ENCODE measurements at places on chromosomes 7 and 10. TPM values are rescaled to one million over a fixed set of nuclear protein-coding genes. Genes with fewer than 3 reads are reported as not detected.

- DNase-seq = no peak
These were observed 17.0 kb downstream of the UPF2 start for GRCh38 chr10:12025591-12025990.

CPA2 gene
- 0.97 TPM for polyA plus RNA-seq

- no peak for DNase-seq
These were observed 49.9 kb upstream of the CUX1 start for GRCh38 chr7:101767544-101767943.

MBL2 gene
- not detected for polyA plus RNA-seq

DNA sequence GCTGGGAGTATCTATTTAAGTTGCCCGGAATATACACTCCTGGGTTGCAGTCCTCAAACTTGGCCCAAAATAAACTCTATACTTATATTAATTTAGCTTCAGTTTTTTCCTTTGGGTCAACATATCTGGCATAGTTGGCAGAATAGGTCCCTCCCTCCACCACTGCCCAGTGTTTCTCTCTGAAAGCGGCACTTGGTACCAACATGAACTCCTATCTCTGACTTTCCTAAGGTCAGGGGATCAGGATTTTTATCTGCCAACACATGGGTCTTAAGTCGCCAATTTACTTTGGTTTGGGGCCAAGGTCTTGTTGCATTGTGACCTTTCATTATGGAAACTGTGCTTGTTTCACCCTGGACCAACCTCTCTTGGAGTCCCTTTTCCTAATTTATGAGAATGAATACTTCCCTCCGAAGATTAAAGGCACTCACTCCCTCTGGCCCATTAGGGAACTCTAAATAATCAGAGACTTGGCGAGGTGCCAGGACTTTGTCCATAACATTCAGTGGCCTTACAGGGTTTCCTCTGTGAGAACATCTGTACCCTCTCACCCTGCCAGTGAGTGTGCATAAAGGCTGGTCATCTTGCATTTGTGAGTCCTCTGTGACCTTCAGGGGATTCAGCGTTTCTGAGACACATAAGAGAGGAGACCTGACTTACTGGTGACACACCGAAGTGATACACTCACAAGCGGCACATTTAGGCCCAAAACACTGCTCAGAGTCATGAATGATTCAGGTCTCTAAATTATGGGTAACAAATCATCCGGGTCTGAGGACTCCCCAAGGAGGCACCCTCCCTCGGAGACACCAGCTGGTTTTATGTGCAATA lies 19.7 kb upstream of the FKBP9 start:
- DNase-seq = peak; percentile 27

SPDYE18 gene
- not detected for polyA plus RNA-seq

GRCh38 chr7:77933394-77933793 lies 134.8 kb downstream of the PHTF2 start:
- no peak for DNase-seq

SUFU gene
- 14.5 TPM for polyA plus RNA-seq

HECW1 gene
- 1.7 TPM for polyA plus RNA-seq

ANKRD1 gene
- polyA plus RNA-seq = not detected

SDHAF3 gene
- 17.8 TPM for polyA plus RNA-seq

DNA sequence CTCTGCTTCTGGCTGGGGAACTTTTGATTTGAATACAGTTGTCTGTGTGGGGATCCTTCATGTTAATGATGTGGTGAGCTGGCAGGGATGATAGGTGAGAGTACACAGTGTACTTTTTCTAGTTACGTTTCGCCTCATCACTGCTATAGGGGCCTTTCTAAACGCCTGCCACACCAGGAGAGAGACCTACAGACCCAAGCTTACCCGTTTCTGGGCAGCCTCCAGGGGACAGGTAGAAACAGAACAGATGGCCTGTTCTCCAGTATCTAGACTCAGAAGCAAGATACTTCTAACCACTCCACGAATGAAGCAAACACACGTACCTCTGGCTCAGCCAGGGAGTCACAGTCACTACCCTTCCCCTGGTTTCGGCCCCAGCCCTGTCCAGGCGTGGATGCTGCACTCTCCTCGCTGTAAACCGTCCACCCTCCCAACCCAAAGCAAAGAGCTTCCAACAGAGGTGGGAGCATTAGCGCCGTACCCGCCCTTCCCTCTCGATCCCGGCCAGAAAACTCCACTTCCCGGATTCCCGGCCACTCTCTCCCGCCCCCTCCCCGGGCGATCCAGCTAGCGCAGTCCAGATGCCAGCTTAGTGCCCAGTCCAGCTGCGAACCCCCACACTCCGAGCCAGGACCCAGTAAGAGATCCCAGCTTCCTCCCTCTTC lies 1.2 kb downstream of the CCDC6 start:
- DNase-seq = peak; percentile 30

CCL24 gene
- 1.4 TPM for polyA plus RNA-seq

GRCh38 chr7:90538405-90538804 lies 57.7 kb upstream of the CDK14 start:
- DNase-seq = no peak

DNA sequence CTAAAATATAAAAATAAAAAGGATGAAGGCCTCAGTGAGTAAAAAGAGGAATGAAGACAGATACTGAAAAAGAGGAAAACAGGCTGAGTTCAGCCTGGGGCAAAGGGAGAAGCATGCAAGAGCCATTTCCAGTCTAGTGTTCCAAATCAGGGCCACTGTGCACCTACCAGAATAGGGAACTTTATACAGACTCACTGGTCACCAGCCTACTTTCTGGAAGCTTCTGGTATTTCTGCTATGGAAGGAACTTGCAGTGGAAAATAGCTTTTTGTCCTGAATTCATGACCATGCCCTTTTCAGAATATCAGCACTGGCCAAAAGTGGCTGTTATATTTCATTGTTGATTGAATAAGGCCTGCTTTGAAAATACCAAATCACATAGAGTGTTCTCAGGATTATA lies 28.8 kb downstream of the ABRAXAS2 start:
- no peak for DNase-seq

FBXO24 gene
- 0.53 TPM for polyA plus RNA-seq

GRCh38 chr10:117983961-117984360 lies 62.8 kb downstream of the RAB11FIP2 start:
- DNase-seq = no peak

PODXL gene
- polyA plus RNA-seq = 39.8 TPM

DNA sequence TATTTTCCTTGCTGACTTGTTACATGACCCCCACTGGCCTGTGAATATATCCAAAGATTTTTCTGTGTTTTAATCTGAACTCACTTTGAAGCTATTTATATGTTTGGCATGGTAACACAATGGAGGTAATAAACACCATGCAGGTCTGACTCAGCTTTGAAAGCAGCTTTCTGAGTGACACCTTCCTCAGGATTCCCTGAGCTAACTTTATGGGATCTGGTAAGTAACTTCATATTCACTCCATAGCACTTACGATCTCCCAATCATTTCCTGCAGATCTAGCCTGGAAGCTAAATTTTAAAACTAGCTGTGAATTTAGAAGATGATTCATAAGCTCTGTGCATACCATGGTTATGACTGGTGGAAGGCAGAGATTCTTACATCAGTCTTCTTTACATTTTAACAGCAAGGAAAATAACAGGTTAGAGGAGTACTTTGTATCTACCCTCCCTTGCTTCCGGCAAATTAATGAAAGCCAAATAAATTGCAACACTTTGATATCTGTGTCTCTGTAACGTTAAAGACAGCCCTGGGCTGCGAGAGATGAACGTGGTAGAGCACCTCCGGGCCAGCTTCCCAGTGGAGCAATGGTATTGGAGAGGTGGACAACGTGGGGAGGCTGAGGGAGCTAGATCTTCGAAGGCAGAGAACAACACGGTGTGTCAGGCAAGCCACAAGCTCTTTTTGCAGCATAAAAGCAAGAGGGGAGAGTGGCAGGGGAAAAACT lies 170.2 kb upstream of the KLF14 start:
- no peak for DNase-seq

- no peak for DNase-seq
These were observed 40.6 kb downstream of the PYROXD2 start for GRCh38 chr10:98374217-98374985.

- DNase-seq = no peak
These were observed 152.1 kb upstream of the KMT2E start for GRCh38 chr7:104861729-104862390.

- DNase-seq = no peak
These were observed 113.5 kb downstream of the LARP4B start for GRCh38 chr10:818010-818409.

DNA sequence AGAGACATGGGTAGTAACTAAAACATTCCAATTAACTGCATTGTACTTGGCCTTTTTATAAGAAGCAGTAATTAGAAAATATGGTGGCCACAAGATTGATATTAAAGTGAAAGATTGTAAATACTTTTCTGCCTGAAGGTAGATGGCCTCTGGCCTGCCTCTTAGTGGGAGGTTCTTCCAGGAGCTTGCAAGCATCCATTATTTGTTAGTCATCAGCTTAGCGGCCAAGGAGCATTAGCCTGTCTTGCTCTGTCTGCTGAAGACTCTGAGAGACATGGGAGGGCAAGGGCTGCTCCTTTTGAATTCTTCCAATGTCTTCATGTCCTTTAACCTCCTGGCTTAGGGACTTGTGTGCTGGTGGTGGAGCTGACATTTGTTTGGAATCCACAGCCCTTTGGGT lies 80.4 kb downstream of the TCF7L2 start:
- no peak for DNase-seq

DRGX gene
- polyA plus RNA-seq = 0.12 TPM

ANLN gene
- 29.6 TPM for polyA plus RNA-seq

- DNase-seq = no peak
These were observed 248.0 kb upstream of the TCERG1L start for GRCh38 chr10:131559450-131559911.

- no peak for DNase-seq
These were observed 127.0 kb downstream of the SRPK2 start for GRCh38 chr7:105261689-105262088.

- peak; percentile 70 for DNase-seq
These were observed 538.8 kb downstream of the SORCS1 start for GRCh38 chr10:106625751-106626150.

- DNase-seq = peak; percentile 33
These were observed at the start of gene ZNF804B for GRCh38 chr7:88759230-88760135. TSS of gene ZNF804B (plus strand) at chr7:88759700. CDS start at chr7:88759977, 277 bp downstream.

GRCh38 chr7:134847851-134848588 lies 68.6 kb downstream of the CALD1 start:
- no peak for DNase-seq

GRCh38 chr7:37045681-37046179 lies 321.4 kb upstream of the AOAH start:
- DNase-seq = no peak

- no peak for DNase-seq
These were observed 62.4 kb upstream of the WNT16 start for GRCh38 chr7:121266307-121266894.

SPDYE11 gene
- not detected for polyA plus RNA-seq

GRCh38 chr10:100508266-100508665 lies 11.4 kb downstream of the SEC31B start:
- DNase-seq = no peak

SFRP4 gene
- polyA plus RNA-seq = 0.81 TPM

DNA sequence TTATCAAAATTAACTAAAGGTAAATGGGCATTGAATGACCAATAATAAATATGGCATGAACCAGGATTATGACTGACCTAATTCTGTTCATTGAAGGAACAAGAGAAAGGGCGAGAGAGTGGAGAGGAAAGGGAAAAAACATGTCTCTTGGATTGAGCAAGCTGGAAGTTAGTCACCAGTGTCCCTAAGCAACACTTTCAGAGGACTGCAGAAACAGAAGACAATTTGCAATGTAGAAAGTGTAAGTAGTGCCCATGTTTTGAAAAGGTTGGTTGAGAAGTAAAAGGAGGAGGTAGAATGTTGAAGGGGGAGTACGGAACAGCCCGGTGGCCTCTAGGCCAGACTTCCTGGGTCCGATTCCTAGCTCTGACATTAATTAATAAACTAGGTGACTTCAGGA lies 94.6 kb downstream of the FAS start:
- no peak for DNase-seq

GRCh38 chr10:64379898-64380297 lies 858.7 kb downstream of the REEP3 start:
- DNase-seq = no peak

DNA sequence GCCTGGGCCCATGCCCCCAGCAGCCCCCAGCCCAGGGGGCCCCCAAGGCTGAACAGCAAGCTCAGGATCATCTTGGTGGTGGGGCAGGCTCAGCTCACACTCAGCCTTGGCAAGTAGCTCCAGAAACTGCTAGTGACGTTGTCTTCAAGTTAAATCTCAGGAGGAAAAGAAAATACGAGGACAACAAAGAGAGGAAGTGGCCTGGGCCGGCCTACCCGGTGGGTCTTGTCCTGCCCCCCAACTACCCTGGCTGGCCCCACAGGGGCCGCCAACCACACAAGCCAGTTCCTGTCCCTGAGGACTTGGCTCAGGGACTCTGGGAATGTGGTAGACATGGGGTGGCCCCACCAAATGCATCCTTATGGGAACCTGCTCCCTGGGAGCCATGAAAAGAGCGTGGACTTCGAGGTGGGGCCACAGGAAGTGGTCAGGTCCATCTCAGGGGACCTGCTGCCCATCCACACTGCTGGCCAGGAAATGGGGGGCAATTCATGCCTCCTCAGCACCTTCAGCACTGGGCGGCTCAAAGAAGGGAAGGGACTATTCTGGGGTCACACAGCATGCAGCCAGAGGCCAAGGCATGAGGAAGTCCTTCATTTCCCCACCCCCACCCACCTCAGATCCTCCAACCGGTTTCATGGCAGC lies at the start of gene MMRN2:
Gene MMRN2 (minus strand): TSS at position 145 of the 645 bp plus-strand sequence. CDS start 74 bp downstream, at position 71.
- no peak for DNase-seq
